ENCODE measurements at places on chromosomes 6 and 20. TPM values are rescaled to one million over a fixed set of nuclear protein-coding genes. Genes with fewer than 3 reads are reported as not detected.
A peak's percentile ranks its signal among the peaks of the same experiment; 100 is the strongest.

DNA sequence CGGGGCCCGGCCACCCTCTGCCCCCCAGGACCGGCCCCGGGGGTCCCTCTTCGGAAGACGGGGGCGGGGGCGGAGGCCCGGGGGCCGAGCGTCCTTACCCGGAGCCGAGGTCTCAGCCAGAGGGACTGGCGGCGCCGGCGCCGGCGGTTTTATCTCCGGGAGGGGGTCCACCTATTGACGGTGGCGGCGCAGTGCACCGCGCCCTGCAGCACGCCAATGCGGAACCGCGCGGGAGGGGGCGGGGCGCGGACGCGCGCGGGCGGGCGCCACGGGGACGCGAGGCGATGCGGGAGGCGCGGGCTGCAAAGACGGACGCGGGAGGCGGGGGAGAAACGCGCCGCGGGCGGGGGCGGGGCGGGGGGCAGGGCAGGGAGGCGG is at the start of gene EEF1A2:
EEF1A2 (minus strand) TSS at position 124 of the 378 bp plus-strand sequence. CDS start 1,320 bp downstream, outside the sequence.
- no peak for DNase-seq

OR2J3 gene
- not detected for total RNA-seq

- no peak for DNase-seq
These were observed 195.6 kb downstream of the SCP2D1 start for GRCh38 chr20:19009081-19009688.

DNA sequence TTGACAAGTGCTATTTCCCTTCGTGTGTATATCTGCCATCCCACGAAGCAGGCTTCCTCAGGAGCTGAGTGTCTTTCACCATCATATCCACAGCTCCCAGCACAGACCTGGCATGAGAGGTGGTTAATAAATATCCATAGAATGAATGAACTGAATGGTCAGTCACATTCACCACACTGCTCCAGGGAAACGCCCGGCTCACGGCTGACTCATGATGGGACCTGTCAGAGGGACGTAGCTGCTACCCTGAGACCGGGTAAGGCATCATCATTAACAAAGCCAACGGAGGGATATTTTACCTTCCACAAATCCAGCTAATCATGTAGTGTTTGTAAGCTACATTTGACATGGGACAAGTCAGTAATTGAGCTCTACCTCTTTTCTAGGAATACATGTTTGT is 12.5 kb downstream of the AGPAT4 start:
- DNase-seq, result no peak

FERMT1 gene
- not detected for total RNA-seq

NHLRC1 gene
- total RNA-seq, result 0.48 TPM

- no peak for DNase-seq
These were observed 10.4 kb downstream of the ZBP1 start for GRCh38 chr20:57609842-57610167.

- no peak for DNase-seq
These were observed 23.9 kb upstream of the CD164 start for GRCh38 chr6:109406196-109406595.

DNA sequence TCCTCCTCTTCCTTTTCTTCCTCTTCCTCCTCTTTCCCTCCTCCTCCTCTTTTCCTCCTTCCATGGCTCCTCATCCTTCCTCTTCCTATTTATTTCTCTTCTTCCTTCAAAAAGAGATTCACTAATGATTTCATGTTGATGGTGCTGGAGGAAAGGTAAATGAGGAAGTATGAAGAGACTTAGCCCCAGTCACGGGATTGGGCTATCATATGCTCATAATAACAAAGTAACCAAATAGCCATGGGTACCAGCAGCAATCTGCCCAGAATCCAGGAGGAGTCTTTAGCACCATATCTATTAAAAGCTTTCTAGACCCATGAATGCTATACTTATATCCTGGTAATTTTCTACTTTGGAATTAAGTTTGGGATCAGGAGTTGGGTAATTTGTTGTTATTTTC is 910.9 kb upstream of the MAP3K7 start:
- no peak for DNase-seq

TEAD3 gene
- 0.26 TPM for total RNA-seq

DNA sequence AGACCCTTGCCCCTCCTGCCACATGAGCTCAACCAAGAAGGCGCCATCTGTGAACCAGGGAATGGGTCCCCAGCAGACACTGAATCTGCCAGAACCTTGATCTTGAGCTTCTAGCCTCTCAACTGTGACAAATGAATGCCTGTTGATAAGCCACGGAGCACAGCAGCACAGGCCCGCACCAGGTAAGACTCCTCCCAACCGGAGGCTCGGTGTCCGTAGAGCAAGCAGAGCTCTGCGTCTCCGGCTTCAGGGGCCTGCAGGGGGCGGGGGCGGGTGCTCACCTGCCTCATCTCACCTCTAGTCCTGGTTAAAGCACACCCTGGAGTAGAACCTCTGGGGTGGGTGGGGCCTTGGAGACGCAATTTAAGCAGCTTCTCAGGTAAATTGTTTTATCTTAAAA is 122.7 kb downstream of the SMOC2 start:
- DNase-seq, result no peak

DNA sequence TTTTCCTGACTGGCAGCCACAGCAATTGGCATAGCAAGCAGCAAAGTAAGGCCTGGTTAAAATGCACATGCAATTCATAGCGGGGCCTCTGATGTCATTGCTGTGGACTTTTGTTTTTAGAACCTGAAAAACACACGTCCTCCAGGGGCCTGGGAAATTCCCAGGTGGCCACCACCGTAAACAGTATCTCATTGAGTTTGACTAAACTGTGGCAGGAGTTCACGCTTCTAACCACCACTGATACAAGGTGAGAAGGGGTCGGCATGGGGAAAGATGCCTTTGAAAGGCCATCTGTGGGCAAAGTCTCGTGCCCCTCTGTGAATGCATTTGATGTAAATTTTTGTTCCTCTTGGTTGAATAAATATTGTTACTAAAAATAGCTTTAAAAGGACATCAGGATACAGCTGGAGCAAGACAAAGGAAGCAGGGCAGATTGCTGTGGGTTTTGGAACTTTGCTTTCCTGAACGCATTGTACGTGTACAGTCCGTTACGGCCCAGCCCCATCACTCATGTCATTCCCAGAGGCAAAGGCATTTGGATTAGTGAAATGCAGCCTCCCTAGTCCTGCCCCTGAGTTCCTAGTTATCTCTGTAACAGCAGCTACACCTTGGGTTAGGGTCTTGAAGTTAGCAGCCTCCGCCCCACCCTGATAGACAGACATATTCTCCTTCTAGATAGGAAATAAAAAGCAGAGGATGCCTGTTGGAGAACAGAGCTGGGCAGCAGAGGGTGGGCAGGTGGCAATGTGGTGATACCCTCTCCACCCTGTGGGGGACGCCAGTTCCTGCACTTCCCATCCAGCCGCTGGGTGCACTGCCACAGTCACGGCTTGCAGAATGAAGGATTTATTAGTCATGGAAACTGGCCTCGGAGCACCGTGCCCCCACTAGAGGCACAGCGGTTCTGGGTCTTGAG is 80.3 kb downstream of the ZDHHC14 start:
- peak; percentile 39 for DNase-seq

ACTL10 gene
- 6.1 TPM for total RNA-seq

DNA sequence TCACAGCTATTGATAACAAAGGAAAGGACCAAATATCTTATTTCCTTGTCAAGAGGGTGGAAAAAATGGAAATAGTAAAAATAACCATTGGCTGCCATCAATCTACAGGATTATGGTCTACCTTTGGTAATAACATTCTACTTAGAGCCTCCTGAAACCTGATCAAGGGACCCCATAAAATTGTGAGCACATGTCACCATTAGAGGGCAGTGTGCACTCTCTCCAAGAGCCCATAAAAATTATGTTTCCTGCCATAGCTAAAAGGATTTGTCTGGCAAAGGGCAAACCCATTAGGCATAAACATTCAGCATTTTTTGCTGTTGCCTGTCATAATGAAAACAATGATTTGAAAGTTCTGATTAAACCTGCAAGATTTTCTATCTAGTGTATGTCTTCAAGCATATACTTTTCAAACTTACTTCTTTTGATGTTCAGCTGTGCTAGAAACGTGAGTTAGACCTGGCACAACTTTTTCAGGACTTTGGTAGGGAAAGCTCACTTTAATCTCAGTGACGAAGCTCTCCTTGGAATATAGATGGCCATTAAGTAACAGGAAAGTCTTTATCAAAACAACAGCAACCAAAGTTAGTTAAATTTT is 120.7 kb upstream of the ZFP64 start:
- peak; percentile 32 for DNase-seq

DACT2 gene
- total RNA-seq, result not detected

LPIN3 gene
- 0.16 TPM for total RNA-seq

DNA sequence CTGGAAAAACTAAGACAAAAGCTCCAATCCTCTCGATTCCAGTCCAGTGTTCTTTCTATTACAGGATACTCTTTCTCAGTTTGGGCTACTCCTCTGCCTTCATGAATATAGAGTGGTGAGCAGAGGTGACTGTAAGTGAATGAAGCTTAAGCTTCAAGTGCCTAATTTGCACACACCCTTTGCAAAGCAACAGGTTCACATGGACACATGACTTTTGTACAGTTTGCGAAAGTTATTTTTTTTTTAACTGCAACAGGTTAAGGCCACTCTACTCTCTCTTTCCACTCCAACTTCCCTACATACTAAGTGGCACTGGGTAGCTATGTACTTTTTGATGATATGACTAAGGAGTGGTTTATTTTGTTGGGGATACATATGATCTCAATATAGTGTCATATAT is 19.4 kb upstream of the HEY2 start:
- no peak for DNase-seq

GRCh38 chr6:169950558-169950957 is 199.1 kb downstream of the ERMARD start:
- DNase-seq, result peak; percentile 26

PTCHD4 gene
- total RNA-seq, result not detected

IL20RA gene
- total RNA-seq, result not detected

GRCh38 chr6:22306741-22307466 is 10.1 kb upstream of the PRL start:
- no peak for DNase-seq

DNA sequence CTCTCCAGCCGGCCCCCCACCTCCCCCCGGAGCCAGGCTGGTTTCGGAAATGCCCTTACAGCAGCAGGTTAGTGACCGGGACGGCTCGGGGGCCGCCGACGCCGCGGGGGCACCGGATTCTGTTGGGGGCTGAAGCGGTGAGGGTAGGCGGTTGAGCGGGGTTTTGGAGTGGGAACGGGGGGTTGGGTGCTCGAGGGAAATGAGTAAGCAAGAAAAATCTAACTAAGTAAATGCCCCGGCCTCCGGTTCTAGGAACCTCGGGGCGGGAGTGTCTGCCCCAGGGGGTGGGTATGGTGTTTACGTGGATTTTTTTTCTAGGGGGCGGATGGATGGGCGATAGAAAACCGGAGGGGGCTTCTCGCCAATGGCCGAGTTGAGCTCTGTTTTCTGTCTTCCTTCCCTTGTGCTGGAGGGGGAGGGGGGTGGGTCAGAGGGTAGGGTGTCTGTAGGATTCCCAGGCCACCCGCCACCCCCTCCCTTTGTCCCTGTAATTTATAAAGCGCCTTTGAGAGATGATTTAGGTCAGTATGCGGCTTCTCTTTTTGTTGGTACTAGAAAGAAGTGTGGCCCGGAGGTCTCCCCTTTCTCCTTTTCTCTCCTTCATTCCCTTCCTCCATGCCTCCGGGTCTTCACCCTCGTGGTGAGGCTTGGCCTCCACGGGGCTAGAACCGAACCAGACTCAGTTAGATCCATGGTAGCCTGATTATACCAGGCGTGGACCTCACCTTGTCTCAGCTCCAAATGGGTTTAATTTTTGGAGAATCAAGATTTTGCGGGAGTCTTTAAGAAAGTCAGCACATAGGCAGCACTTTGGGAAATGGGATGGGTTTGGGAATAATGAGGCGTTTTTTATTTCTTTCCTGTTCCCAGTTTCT is 2.3 kb downstream of the E2F3 start:
- DNase-seq, result peak; percentile 51

DNA sequence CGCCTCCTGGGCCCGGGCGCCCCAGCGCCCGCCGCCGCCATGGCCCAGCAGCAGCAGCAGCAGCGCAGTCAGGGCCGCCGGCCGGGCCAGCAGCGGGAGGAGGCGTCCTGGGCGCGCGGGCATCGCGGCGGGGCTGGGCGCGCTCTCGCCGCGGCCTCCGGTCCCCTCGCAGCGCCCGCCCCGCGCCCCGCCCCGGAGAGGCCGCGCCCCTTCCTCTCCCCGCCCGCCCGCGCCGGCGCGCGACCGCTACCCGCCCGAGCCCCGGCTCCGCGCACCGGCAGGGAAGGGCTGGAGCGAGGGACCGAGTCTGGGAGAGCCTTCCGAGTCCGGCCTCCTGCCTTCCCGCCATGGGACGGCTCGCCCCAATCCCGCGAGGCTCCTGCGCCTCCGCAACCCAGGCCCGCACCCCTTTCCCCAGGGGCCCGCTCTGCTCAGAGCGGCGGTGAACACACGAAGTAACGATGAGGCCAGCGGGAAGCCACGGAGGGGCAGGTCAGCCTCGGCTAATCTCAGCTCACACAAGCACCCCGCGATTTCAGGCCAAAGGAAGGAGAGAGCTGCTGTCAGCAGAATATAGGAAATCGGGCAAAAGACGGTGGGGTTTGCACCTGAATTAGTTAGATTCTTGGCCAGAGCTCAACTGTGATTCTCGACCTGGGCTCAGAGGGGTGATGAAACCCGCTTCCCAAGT is at the start of gene TXNDC5:
TXNDC5 (minus strand) TSS at position 135 of the 691 bp plus-strand sequence; CDS start at position 123, 12 bp downstream.
- peak; percentile 40 for DNase-seq

- no peak for DNase-seq
These were observed 89.9 kb downstream of the CD83 start for GRCh38 chr6:14207448-14207847.

SAMD3 gene
- total RNA-seq, result 73.8 TPM

ECT2L gene
- not detected for total RNA-seq

DNA sequence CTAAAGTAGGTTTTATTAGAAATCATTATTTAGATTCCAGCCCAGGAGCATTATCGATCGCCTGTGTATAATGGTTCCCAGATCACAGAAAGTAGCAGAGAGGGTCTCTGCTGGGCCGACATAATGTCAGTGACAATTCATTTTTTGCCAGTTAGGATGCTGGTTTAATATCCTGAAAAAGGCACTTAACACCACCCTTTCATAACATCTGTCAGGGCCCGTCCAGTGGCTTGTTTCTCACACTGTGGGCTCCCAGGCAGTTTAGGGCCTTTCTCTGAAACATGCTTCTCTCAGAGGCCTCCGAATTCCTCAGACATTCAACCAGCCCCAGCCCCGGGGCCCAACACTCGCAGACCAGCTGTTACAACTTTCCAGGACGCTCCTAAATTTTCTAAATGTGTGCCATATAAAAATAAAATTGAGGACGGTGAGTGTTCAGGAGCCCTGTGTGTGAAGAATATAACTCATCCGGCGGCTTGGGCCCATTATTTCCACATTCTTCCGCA is 108.6 kb upstream of the EYA4 start:
- DNase-seq, result no peak

DNA sequence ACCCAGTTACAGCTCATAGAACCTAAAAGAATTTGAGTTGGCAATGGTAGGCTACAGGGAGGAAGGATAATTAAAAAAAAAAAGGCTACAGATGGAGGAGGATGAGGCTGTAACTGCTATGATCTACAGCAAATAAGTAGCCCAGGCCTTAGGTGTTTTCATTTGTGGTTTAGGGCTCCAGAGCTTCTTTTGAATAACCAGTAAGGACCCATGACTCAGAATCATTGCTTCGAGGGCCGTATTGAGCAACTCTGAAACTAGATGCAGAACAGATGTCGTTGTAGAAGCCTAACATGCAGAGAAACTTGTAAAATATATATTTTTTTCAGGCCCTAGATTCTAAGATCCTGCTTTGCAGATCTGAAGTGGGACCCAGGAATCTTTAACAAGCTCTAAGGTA is 19.0 kb upstream of the ASIP start:
- DNase-seq, result no peak
